HFFc6 (cell line): ENCODE measurements at places on chromosomes 5 and 9.

- H3K36me3 ChIP-seq = no peaks in the 10 kb centered on the region
- DNase-seq = no peak
- no peak overlapping the region for H3K27ac ChIP-seq
- H3K27me3 ChIP-seq = peaks cover 25% of the 10 kb centered on the region
- no peak overlapping the region for H3K4me3 ChIP-seq
Measured at GRCh38 chr5:146368137-146368536, 29.5 kb downstream of the POU4F3 start.

GRCh38 chr5:109163336-109163735, 246.4 kb downstream of the PJA2 start:
- H3K27ac ChIP-seq = no peak overlapping the region
- H3K27me3 ChIP-seq = no peaks in the 10 kb centered on the region
- H3K36me3 ChIP-seq = no peaks in the 10 kb centered on the region

GRCh38 chr5:478369-478981, 35.5 kb downstream of the EXOC3 start:
- H3K4me3 ChIP-seq = no peak overlapping the region
- no peak for DNase-seq
- no peaks in the 10 kb centered on the region for H3K4me1 ChIP-seq
- no peak overlapping the region for H3K27ac ChIP-seq

- no peak for DNase-seq
- H3K4me1 ChIP-seq = peaks cover 70% of the 10 kb centered on the region
- peaks cover 2% of the 10 kb centered on the region for H3K27me3 ChIP-seq
- no peak overlapping the region for H3K4me3 ChIP-seq
- peaks cover 20% of the 10 kb centered on the region for H3K36me3 ChIP-seq
- H3K27ac ChIP-seq = no peak overlapping the region
Measured at GRCh38 chr9:87283585-87283984, 214.1 kb upstream of the DAPK1 start.

DNA sequence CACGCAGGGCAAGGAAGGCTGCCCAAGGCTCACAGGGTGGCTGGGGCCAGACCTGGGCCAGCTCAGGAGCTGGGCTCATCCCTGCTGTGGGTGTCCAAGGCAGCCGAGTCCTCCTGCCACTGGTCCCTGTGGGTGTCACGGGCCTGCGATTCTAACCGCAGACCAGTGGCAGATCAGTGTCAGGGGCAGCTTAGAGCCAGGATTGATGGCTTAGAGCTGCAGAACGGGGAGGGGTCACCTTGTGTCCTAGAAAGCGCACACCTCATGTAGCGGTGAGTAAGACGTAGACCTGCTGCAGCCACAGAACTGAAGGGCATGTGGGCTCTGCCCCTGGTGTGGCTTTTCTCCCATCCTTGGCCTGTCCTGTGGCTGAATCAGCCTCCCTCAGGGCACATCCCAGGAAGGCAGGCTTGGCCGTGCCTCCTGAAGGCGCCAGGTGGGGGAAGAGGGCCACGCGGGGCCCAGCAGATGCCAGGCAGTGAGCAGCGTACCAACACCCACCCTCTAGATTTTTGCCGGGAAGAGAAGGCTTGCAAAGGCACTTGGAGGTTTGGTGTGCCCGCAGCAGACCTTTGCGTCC, 78.3 kb upstream of the FCN2 start:
- H3K27me3 ChIP-seq = peaks cover 41% of the 10 kb centered on the region
- DNase-seq = no peak
- H3K36me3 ChIP-seq = peaks cover 49% of the 10 kb centered on the region

DNA sequence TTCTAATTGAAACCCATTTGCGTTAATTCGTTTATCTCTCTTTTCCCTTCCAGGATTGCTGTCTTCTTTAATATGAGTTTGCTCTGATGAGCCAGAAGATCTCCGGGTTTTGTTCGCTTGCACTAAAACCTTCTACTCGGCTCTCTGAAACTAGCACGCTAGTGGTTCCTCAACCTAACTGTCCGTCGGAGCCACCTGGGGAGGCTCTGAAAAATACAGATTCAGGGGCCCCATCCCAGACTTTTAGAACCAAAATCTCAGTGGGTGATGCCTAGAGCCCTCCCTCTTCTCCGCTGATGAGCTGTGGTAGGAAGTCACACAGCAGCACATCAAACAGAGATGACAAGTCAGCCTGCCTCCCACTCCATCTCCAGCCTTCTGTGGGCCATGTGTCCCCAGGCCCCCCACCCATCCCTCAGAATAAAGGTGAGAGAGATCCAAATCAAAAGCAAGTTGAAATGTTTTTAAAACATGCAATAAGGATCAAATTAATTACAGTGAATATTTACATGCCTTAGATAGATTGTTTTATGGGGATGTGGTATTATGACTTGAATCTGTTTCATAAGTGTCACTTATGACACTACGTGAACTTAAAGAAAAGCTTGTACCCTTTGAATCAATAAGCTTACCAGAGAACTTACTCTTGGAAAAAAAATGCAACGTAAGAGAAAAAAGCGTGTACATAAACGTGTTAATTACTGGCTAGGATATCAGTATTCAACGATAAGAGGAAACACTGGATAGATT, 16.4 kb downstream of the FCN2 start:
- peaks cover 21% of the 10 kb centered on the region for H3K4me1 ChIP-seq
- no peak for DNase-seq
- H3K36me3 ChIP-seq = no peaks in the 10 kb centered on the region
- no peak overlapping the region for H3K4me3 ChIP-seq

GRCh38 chr9:78927099-78927940, 630.4 kb downstream of the PSAT1 start:
- H3K4me3 ChIP-seq = no peak overlapping the region
- no peaks in the 10 kb centered on the region for H3K27me3 ChIP-seq
- H3K36me3 ChIP-seq = peaks cover 26% of the 10 kb centered on the region
- no peak overlapping the region for H3K27ac ChIP-seq
- peaks cover 38% of the 10 kb centered on the region for H3K4me1 ChIP-seq

- H3K4me1 ChIP-seq = peaks cover 25% of the 10 kb centered on the region
- H3K27ac ChIP-seq = no peak overlapping the region
- peaks cover 5% of the 10 kb centered on the region for H3K27me3 ChIP-seq
- DNase-seq = no peak
- H3K36me3 ChIP-seq = peaks cover 32% of the 10 kb centered on the region
- no peak overlapping the region for H3K4me3 ChIP-seq
Measured at GRCh38 chr9:97820373-97820772, 32.7 kb upstream of the FOXE1 start.

DNA sequence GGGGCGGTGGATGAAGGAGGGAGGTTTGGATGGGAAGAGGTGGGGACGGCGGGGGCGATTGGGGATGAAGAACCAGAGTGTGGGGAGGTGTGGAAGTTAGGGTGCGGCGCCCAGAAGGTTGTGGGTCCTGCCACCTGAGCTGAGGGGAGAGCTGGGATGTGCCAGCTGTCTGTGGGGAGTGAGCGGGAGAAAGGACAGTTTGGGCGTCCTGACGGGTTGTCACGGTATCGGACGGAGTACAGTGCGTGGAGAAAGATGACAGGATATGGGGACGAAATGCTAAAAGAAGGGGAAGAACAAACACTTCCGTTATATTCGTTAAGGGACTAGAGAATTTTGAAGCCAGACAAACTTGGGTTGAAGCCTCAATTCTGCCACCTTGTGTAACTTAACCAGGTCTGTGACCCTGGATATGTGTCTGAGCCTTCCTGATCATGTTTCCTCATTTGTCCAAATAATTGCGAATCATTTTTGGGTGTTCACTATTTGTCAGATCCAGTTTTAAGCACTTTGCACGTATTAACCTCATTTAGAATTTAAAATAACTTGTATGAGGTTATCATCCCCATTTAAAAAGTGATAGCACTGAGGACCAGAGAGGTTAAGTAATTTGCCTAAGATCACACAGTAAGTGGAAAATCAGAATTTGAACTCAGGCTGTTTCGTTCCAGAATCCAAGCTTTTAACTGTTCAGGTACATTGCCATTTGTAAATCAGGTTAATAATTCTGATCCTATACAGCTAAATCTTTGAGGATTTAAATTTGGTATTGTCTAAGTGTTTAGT, 689 bp downstream of the CNTRL start:
- DNase-seq = peak; percentile 18
- H3K27ac ChIP-seq = peak overlapping the region; percentile 95
- peaks cover 2% of the 10 kb centered on the region for H3K27me3 ChIP-seq
- peaks cover 33% of the 10 kb centered on the region for H3K4me1 ChIP-seq
- no peaks in the 10 kb centered on the region; the same call in 1 of the 2 replicates for H3K36me3 ChIP-seq

DNA sequence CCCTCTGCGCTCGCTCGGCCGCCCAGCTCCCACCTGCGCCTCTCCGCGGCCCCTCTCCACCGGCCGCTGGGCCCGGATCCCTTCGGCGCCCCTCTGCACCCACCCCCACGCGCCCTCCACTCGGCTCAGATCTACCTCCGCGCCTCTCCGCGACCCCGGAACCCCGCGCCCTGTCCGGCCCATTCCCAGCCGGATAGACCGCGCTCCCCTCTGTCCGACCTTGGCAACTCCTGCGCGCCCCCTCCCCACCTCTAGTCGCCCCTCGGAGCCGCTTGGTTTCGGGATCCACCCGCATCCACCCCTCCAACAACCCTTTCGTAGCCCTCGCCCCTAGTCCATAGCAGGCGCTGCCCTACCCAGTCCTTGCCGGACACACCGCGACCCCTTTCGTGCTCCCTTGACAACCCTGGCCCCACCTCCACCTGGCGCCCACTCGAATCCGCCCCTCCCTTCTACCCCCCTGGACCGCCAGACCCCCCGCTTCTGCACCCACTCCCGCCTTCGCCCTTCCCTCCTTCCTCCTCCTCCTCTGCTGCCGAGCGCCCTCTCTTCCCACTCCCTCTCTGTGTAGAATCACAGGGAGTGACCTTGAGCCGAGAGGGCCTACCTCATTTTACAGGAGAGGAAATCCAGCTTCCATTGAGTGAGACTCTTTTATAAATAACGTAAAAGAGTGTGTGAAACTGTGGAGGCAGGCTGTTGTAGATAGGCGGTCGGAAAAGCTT, 525 bp upstream of the AK3 start:
- no peak for DNase-seq
- H3K36me3 ChIP-seq = no peaks in the 10 kb centered on the region
- H3K4me3 ChIP-seq = peak overlapping the region; percentile 91
- peaks cover 33% of the 10 kb centered on the region for H3K4me1 ChIP-seq
- H3K27ac ChIP-seq = peak overlapping the region; percentile 69
- H3K27me3 ChIP-seq = no peaks in the 10 kb centered on the region

DNA sequence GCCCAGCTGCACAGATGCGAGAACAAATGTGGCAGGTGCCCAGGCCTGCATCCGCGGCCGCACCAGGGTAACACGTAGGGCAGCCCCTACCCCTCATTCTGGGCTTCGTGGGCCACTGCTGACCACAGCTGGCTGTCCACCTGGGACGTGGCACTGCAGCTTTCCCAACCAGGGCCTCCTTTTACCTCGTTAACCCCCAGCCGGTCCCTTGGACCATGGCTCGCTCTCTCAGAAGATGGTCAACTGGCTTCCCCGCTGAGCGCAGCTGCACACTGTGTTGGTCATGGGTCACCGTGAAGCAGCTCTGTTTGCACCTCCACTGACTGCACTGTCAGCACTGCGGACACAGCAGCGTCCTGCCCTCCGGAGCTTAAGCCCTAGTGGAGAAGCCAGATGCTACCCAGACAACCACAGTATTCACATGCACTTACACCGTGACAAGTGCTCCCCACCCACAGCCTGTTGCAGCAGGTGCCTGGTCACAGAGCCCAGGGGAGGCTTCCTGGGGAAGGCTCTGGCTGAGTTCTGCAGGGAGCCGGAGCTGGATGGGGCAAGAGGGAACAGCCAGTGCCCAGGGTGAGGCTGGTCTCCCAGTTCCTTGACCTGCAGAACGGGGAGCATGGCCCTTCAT, 10.5 kb upstream of the PLEKHG4B start:
- H3K36me3 ChIP-seq = peaks cover 9% of the 10 kb centered on the region
- no peak overlapping the region for H3K27ac ChIP-seq
- no peak for DNase-seq

- peak overlapping the region; percentile 96 for H3K27ac ChIP-seq
- peaks cover 3% of the 10 kb centered on the region for H3K27me3 ChIP-seq
- H3K36me3 ChIP-seq = peaks cover 8% of the 10 kb centered on the region; the same call in 1 of the 2 replicates
- H3K4me1 ChIP-seq = peaks cover 46% of the 10 kb centered on the region
- peak overlapping the region; percentile 99 for H3K4me3 ChIP-seq
Measured at GRCh38 chr5:154038261-154038706, 426 bp downstream of the FAM114A2 start.

DNA sequence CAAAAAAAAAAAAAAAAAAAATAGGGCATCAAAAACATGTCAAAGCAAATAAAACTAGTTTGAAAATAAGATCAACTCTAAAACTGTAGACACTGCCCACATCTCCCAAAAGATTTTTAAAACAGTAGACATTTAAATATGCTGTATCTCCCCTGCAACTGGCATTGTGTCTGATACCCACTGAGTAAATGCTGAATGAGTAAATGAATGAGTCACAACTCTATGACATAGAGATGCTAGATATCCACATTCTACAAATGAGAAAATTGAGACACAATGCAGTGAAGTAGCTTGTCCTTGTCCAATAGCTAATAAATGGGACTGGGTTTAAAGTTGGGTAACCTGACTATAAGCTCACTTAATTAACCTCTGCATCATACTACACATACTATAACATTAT, 14.1 kb upstream of the MAP1B start:
- H3K27me3 ChIP-seq = no peaks in the 10 kb centered on the region; the same call in 1 of the 2 replicates
- no peak overlapping the region for H3K27ac ChIP-seq
- H3K36me3 ChIP-seq = no peaks in the 10 kb centered on the region

DNA sequence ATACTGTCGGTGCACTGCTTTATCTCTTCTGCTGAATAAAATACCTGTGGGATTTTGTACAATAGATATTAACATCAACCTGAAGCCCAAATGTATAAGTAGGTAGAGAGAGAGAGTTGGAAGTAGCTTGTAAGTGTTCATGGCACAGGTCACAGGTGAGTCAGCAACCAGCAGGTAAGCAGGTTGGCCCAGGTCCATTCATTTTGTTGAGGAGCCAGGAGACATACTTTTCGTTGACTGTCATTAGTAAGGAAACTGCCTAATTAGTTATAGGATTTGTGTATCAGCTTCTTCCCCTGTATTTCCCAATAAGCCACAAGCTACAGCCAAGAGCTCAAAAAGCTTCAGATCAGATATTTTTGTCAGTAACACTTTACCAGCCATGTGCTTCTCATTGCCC, 650.8 kb downstream of the IRX1 start:
- H3K36me3 ChIP-seq = peaks cover 5% of the 10 kb centered on the region; the same call in 1 of the 2 replicates
- no peak overlapping the region for H3K27ac ChIP-seq
- H3K27me3 ChIP-seq = no peaks in the 10 kb centered on the region; the same call in 1 of the 2 replicates
- DNase-seq = no peak
- no peaks in the 10 kb centered on the region for H3K4me1 ChIP-seq
- no peak overlapping the region for H3K4me3 ChIP-seq

GRCh38 chr9:36407122-36407723, 7.2 kb upstream of the RNF38 start:
- no peaks in the 10 kb centered on the region for H3K36me3 ChIP-seq
- peaks cover 17% of the 10 kb centered on the region for H3K4me1 ChIP-seq
- peak; percentile 56 for DNase-seq
- peak overlapping the region; percentile 27 for H3K27ac ChIP-seq
